Skeletal muscle cell (primary cell): ENCODE measurements at places on chromosomes 3 and 15.

- DNase-seq = peak; percentile 78
These were observed 30.5 kb downstream of the LOXL1 start for GRCh38 chr15:73956743-73957135.

DNA sequence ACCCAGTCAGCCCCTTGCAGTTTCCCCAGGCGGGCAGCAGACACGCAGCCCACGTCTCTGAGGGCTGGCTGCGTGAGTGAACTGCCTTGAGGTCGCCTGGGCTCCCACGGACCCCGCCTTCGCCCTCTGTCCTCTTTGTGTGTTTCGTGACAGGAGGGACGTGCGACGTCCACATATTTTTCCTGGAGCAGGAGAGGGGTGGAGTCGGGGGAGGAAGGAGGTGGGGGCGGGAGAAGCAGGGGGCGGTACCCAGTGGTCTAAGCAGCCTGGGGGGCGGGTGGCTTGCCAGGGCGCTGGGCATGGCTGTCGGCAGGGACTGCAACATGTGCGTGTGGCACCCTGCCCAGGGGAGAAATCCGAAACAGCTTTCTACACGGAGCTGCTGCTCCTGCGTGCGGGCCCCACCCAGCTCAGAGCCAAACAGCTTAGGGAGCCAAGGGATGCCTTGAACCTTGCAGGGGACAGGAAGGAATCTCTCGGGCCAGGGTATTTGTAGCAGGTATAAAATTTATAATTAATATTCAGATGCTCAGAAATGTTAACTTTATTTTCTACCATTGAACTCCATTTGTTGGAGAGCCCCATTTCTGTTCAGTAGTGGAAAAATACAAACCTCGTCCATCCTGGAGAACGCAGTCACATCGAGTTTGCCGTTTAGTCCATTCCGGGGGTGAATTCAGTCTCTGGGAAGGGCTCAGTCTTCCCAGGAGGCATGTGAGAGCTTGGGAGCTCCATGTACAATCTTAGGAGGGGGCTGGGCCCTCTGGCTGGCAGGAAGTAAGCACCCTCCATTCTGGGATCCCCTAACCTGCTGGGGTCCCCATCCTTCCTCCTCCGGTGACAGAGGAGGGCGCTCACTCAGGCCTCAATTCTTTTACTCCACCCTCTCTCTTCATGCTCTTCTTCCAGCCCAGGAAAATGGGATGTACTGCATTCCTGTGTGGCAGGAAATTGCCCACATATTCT, 79.1 kb upstream of the MEF2A start:
- DNase-seq = no peak

- DNase-seq = no peak
These were observed 92.6 kb upstream of the PLSCR4 start for GRCh38 chr3:146343551-146343950.

DNA sequence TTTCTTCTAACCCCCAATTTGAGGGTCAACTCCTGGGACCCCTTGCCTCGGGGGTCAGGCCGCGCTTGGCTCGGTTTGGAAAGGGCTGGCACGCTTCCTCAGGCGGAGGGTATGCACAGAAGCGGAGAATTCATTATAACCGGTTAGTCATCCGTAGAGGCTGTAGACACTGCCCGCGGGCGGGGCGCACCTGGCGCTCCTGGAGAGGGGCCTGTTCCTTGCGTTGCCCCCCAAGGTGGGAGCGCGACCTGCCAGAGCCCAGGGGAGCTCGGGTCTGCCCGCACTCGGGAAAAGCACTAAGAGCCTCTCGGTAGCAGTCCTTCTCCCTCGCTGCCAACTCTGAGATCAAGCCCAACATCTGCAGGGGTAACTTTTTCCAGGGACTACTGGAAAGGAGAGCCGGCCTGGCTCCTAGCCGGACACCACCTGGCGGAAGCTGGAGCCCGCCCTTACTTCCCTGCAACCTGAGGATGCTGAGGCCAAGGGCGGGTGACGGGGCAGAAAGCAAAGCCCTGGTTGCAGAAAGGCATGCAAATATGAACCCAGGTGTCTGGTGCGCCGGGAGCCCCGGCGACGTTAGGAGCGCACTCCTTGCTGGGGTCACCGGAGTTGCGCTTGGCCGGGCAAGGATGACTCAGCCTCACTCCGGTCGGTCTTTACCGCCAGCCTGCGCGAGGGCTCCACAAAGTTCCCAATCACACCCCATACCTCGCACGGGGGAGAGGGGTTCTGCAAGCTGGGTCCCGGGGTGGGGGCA, 1.5 kb upstream of the CACNA2D3 start:
- DNase-seq = no peak

GRCh38 chr15:91790836-91791235, 62.7 kb upstream of the SLCO3A1 start:
- no peak for DNase-seq

GRCh38 chr15:31236184-31237042, 90.2 kb upstream of the KLF13 start:
- peak; percentile 86 for DNase-seq

DNA sequence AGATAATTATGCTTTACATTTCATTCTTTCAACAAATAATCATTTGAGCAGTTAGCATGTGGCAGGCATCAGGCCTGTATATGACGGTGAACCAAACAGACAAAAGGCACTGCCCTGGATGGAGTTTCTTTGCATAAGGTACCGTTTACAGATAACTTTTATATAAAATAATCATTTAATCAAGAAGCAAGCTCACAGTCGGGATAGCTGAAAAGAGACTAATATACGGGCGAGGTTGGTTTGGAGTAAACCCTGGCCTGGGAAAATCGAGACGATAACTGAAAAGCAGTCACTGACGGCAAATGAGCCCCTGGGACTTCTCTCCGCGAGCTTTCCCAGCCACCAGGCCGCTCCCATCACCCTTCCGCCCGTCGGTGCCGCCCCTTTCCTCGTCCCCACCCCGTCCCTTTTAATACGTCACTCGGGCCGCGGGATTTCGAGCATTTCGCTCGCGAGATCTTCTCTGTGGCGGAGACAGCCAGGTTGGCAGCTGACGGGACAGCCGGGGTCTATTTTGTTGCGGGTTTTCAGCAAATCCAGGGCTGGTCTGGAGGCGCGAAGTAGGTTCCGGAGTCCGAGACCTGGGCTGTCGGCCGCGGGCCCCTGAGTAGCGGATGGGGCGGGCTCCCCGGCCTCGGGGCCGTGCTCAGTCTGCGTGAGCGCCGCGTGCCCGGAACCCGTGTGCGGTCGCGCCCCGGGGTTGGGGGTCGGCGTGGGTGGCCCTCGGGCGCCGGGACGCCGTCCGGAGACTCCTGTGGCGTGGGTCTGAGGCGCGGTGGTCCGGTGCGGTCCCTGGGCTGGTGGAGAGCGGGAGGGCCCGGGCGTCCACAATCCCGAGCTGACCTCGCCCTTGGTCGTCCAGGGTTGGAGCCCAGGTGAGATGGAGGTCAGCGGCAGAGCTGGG, at the start of gene NMD3:
Gene NMD3 (plus strand): TSS at position 462 of the 904 bp plus-strand sequence. CDS start 703 bp downstream, outside the sequence.
- peak; percentile 85 for DNase-seq

DNA sequence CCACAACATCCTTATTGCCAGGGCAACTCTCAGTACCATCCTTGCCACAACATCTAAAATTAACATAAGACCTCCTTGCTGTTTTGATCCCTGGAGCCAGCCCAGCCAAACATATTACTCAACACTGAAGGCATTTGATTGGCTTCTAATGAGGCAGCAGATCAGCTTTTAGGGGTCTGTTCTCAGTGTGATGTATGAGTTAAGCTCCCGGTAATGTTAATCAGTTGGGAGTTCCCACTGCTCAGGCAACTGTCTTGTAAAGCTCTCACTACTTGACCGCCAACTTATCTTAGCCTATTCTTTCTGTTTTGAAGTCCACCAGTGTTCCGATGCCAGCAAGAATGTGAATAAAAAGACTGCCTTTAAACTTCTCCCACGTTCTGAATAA, 158.9 kb downstream of the FOXB1 start:
- DNase-seq = no peak

- DNase-seq = peak; percentile 27
These were observed 7.9 kb downstream of the ARRDC4 start for GRCh38 chr15:97968380-97968779.

GRCh38 chr15:90211440-90212143, 10.5 kb downstream of the SEMA4B start:
- no peak for DNase-seq

- no peak for DNase-seq
These were observed 109.7 kb upstream of the FAM3D start for GRCh38 chr3:58776231-58776630.

DNA sequence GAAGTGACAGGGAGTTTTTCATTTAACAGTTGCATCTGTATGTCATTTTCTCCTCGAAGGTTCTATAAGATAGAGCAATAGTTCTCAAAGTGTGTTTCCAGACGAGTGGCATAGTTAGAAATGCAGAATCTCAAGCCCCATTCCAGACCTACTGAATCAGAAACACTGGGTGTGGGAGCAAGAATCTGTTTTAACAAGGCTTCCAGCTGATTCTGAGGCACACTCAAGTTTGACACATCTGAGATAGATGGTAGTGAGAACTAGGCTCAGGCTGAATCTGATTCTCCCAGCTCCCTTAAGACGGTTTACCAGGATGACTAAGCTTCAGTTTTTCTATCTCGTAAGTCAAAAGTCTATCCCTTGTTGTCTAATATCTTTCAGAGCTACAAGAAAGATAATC, 159.8 kb upstream of the NUDT16 start:
- DNase-seq = peak; percentile 91

DNA sequence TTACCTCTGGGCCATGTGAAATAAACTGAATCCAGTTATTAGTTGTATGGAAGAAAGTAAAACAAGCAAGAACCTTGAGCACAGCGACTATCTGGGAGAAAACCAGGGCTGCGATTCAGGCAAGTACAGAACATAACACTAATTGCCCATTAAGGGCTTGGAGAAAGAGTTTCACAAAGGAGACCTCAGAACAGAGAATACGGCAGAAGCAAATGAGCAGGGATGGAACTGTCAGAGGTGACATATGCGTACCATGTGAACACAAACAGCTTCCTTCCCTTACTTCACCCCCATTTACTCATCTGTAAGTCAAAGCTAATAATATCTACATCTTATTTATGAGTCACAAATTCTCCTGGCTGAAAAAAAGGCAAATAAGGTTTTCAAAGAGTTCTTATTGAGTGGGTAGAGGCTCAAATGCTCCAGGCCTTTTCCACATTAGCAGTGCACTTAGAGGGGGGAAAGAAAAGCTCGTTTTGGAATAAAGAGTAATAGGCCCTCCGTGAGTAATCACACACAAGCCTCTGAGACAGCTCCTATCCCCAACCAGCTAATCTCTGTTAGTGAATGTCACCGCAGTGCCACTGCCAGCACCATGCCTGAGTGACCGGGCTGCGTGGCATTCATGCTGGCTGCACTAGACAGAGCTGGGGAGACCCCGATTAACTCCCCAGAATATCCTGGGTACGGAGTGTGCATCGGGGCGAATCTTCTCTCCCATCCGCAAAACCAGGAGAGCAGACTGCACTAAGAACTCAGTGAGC, 2.6 kb downstream of the PCSK6 start:
- DNase-seq = no peak

DNA sequence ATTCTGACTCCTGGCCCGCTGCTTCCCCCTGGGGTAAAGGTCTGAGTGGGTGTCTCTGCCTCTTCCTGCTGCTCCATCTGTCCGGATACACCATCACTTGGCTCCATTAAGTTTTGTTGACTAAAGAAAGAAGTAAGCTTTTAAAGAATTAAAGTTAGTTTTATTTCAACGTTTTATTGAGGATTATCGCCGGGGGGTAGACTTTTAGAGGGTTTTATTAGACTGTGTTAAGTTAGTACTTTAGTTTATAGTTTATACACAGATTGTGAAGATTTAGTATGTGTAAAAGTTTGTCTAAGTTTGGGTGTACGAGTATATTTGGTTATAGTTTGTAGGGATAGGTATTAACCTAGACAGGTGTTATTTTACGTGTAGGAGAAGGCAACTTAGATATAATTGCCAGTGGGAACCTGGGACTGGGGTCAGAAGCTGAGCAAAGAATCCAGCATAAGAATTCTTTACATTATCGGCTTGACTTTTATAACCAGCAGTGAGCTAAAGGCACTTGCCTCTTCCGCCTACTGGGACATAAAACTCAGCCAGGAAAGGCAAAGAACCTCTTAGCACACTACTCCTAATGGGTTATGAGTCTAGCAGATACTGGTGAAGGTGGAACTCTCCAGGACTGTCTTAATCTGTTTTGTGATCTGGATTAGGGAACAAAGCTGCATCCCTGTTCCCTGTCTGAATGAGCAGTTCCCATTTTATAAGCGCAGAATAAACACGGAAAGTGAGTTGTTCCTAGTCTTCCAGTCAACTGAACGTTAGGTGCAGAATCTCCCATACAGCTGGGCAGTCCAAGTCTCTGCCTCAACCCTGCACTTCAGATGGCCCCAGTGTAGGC, 131.3 kb downstream of the FAM43A start:
- no peak for DNase-seq

- DNase-seq = no peak
These were observed 28.5 kb downstream of the ACKR4 start for GRCh38 chr3:132625613-132626012.

DNA sequence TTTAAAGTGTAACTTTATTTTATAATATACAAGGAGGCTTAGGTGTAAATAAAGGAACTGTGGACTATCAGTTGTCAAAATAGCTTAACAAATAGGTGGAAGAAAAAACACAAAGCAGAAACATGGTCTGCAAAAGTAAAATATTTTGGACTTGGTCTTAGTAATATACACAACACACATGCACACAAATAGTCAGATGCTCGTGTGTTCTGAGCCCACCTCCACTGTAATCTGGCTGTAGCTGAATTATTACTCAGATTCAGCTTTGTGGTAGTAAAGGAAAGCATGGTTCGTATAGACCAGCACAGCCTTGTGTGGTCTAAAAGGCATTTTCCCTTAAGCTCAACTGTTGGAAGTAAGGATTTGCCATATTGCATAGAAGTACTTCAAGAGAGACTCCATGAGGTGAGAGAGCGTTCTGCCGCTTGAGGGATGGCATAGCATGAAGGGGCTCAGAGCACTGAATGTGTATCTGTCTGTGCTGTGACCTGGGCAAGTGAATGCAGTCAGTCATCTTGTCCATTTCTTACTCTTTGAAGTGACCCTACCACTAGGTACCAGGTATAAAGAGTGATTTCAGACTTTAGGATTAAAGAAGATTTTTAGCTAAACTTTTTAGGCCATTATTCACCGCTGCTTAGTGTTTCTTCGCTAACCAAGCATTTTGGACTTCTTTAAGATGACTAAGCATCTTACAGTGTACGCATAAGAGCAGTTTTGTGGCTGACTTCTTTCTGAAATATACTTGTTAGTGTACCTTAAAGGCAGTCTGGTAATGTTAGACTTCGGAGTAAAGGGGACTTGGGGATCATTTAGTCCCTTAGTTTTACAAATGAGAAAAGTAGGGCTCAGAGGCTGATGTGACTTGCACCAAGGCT, 15.2 kb downstream of the TPM1 start:
- no peak for DNase-seq

DNA sequence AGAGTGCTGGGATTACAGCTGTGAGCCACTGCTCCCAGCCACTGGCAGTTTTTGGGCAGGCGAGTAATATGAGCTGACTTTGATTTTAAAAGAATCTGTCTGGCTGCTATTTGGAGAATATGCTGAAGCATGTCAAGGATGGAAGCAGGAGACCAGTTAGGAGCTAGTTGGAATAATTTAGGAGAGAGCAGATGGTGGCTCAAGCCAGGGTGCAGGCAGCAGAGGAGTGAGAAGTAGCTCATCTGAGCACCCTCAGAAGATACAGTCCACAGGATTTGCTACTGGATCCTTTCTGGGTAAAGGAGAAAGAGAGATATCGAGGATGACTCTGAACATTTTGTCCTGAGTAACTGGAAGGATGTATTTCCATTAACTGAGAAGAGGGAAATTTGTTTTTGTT, 30.4 kb upstream of the BDH1 start:
- DNase-seq = no peak
